ENCODE measurements at places on chromosomes 2 and 18.

- no peak for DNase-seq
Measured at GRCh38 chr18:62663731-62664336, 51.5 kb upstream of the PHLPP1 start.

- no peak for DNase-seq
Measured at GRCh38 chr2:119104414-119104813, 54.1 kb downstream of the C1QL2 start.

DNA sequence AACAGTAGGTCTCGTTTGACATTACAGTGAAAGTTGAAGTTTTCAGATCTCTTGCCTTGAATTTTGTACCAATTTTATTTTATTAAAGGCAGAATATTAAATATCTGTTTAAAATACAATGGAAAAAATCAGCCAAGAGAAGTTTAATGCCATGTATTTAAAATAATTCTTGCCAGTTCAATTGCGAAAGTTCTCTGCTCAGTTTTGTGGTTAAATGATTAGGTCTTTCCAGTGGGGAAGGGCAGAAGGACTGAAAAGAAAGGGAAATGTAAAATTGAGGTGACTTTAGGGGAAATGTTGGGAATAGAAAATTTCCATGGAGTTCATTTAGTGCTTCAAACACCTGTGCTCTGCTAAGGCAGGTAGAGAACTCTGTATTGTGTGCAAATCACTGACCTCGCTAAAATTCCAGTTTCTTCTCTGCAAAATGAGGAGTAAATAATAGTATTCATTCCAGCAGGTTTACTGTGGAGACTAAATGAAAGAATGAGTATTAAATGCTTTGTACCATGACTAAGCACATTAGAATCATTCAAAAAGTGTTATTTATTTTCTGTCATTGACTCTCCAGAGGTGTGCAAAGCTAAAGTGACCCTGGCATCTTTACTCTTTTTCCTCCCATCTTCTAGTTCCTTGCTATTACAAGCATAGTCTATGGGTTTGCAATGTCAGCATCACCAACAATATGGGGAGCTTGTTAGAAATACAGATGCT, 74.4 kb downstream of the KIAA1328 start:
- no peak for DNase-seq

DNA sequence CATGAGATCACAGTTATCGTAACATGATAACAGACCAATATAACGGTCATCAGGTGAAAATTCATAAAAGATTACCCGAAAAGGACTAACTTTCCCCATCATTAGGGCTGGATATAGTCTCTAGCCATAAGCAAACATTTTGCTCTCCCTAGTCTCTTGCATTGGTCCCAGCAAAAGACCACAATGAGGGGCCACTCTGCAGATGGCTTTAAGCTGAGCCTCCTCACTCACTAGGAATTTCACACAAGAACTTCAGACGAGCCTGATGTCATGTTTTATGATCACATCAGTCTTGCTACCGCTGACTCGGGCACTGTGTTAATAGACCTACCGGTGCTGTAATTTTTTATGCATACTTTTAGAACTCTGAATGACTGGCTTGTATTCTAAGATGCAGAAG, 35.2 kb downstream of the STK17B start:
- no peak for DNase-seq

DNA sequence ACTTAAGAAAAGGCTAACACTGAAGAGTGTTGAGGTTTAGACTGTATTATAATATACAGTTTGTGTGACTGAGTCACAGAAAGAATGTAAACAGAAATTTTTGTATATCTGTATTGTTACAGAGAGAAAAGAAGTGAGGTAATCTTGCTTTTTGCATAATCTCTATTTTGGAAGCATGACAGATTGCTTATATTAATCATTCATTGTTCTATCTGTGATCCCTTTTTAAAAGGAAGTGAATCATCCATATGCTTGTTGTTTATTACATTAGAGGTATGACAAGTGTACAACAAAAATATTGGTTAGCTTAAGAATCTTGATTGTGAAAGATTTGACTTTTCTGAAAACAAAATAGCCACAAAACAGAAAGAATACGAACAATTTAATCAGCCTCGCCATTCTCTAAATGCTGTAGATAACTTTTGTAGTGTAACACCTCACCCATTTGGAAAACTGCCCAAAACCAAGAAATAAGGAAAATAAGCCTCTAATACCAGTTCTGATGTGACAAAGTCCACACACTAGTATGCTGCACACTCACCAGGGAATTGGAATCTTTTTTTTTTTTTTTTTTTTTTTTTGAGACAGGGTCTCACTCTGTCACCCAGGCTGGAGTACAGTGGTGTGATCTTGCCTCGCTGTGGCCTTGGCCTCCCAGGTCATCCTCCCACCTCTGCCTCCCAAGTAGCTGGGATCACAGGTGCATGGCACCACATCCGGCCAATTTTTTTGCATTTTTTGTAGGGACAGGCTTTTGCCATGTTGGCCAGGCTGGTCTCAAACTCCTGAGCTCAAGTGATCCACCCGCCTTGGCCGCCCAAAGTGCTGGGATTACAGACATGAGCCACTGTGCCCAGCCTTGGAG, 91.5 kb upstream of the LPIN2 start:
- no peak for DNase-seq

DNA sequence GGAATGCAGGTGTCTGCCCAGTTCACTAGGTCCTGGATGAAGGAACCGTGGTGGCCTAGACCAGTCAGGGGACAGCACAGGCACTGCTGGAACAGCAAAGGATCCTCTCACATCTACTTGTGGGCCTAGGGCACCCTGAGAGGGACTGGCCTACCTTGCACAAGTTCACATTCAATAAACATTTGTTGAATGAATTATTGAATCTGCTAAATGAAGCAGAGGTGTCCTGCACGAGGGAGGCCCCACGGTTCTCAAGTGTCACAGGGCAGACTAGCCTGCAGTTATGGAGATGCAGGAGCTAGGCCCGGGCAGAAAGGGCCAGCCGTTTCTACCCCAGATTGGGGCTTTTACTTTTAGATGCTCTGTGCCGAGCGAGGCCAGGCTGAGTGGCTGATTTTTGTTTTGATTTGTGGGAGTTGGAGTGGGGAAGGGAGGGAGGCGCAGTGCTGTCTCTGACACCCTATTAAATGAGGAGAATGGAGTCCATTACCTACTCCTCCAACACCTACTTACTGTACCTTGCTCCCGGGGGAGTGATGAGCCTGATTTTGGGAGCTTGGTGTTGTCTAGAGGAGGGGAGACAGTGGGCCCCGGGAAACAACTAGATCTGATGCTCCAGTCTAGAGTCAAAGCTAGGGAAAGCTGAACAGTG, 18.4 kb downstream of the SH2D6 start:
- DNase-seq, result no peak

DNA sequence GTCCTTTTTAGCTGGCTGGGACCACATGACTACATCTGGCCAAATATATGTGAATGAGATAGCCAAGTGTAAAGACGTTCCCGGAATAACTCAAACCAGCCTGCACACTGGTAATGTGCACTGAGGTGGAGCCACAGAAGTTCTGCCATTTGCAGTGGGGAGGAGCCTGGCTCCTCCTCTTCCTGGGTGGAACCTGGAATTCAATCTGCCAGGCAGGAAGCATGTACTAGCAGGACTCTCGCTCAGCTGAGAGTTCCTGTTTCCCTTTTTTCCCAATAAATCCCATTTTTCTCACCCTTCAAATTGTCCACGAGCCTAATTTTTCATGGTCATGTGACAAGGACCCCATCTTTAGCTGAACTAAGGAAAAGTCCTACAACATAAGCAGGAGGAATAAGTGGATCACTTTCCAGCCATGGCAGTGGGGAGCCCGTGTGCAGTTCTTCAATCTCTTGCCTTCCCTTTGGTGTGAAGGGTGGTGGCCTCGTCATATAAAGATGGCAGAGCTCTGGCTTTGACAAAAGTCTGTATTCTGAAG, 183.2 kb downstream of the UXS1 start:
- DNase-seq, result no peak

DNA sequence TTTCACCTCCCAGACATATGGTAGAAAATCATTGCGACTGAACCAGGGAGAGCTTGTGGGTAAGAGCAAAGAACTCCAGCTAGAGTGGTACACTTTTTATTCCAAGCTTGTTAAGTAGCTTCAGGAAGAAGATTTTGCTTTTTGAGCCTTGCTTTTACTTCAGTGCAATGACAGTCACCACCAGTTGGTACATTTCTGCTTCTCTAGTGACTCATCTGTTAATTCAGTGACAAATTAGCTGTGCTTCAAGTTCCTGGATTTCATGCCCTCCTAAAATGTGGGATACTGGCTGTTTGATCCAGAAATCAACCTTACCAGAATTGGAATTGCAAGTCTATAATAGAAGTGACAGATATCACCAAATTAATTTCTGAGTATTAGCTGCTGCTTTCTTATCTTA, 117.6 kb upstream of the TTN start:
- no peak for DNase-seq

DNA sequence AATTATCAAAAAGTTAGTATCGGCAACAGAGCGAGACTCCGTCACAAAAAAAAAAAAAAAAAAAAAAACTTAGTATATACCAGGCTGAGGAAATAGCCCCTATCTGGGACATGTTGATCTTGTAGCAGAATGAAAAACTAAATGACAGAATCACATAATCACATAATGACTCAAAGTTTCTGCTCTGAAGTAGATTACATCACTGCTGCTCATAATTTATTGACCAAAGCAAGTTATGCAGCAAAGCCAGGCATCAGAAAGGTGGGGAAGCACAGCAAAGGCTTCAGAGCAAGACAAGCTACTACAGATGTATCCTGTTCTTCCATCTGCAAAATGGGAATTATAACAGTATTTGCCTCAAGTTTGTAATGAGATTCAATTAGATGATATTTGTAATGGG, 68.1 kb downstream of the BOD1L2 start:
- no peak for DNase-seq

GRCh38 chr2:72951303-72952095, 34.2 kb downstream of the EMX1 start:
- DNase-seq, result peak; percentile 97

- no peak for DNase-seq
Measured at GRCh38 chr18:71936744-71937143, 607.4 kb downstream of the CBLN2 start.

DNA sequence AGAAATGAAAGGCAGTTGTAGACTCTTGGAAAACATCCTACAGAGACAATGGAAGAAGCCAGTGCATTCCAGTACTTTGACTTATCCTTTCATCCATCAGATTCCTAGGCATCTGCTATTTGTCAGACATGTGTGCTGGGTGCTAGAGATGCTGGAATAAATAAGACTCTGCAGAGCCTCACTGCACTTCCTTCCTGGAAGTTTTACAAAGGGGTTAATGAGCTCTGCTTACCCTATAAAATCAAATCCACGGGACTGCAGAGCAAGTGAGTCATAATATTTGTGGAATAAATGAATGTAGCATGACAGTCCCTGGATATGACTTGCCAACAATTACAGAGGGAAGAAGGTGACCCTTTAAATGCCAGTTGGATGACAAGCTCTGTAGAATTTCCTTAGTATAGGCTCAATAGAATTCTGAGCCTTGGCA, 52.7 kb upstream of the NPAS2 start:
- DNase-seq, result no peak

GRCh38 chr2:229408356-229408755, 137.3 kb upstream of the PID1 start:
- DNase-seq, result no peak

DNA sequence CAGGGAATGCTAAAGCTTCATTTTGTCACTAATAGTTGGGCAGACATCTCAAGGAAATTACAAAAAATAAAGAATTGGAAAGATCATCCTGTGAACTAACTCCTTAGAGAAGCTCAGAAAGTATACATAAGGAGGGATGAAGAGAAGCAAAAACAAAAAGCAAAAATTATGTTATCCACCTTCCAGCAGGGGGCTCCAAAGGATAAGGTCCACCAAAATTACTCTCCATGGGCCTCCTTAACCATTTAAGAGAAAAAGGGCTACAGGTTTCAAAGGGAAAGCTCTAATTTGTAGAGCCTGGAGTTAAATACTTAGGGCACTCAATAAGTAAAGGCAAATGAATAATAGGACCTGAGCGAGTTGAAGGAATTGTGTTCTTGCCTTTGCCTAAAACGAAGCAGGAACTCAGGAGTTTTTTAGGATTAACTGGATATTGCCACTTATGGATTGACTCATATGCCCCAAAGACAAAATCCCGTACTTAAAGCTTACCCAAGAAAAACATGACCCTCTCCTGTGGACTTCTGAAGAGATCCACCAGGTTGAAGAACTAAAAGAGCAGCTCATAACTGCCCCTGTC, 1167.9 kb downstream of the DSC3 start:
- DNase-seq, result peak; percentile 25

DNA sequence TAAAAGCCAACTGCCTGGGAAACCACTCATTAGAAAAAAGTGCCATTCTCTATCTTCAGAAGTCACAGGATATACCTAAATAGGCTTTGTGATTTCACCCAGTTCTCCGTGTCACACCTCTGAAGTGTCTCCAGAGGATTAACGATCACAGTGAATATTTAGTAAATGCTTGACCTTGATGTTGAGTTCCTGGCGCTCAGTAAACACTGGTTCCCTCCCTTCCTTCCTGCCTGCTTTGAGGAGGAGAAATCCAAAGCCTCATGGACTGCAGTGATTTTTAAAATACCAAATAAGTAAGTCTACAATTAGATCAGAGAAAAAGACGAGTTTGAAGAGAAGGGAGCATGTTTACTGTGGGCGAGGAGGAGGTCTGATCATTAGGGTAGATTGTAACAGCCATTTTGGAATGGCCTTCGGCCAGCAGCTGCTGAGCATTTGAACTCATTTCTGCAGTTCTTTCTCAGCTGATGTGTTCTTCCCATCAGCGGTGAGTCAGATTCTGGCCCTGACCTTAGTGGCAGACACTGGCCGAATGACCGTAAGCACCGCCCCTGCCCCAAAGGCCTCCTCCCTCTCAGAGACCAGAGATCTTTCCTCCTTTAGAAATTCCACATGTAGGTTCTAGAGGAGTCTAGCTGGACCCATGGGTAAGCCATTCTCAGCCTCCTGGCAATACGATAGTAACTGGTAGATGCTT, 62.1 kb upstream of the SLC16A14 start:
- DNase-seq, result no peak

GRCh38 chr2:203704430-203704829, 2.0 kb upstream of the CD28 start:
- DNase-seq, result no peak

DNA sequence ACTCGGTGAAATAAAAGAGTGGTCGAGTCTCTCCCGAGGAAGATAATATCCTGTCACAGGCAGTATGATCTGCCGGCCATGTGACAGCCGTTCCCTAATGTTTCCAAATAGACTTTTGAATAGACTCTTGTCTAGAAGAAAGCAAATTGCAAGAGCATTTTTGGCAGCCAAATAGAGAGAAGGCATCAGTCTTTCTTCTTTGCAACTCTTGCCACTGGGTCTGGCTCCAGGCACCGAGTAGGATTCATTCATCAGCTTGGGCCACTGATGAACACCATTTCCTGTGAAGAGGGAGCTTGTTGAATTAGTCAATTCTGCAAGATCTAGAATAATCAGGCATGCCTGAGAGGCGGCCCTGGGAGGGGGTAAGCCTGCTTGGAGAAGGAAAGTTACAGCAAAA, 165.6 kb downstream of the KLHL29 start:
- DNase-seq, result no peak

- no peak for DNase-seq
Measured at GRCh38 chr18:56804395-56804794, 153.2 kb downstream of the WDR7 start.

- no peak for DNase-seq
Measured at GRCh38 chr2:240199133-240199870, 58.8 kb upstream of the OTOS start.

- no peak for DNase-seq
Measured at GRCh38 chr2:192886636-192887035, 691.9 kb upstream of the TMEFF2 start.

Measured in iPS DF 19.7 (cell line).